ENCODE measurements at places on chromosomes 11 and 22.
A peak's percentile ranks its signal among the peaks of the same experiment; 100 is the strongest.

DNA sequence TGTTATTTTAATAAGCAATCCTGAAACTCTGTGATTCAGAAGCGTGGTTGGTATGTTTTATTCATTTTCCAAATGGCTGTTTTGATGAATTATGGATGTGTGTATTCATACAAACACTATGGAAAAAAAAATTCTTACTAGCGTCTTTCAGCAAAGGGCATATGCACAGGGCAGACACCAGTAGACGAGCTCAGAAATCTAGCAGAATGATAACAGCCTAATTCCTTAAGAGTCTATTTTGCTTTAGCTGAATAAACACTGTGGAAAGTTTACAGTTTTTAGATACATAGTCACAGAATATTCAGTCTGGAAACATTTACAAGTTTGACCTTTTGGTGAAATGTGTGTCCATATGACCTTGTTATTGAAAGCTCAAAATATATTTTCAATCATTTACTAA, 418.8 kb upstream of the LUZP2 start:
- ATAC-seq: no peak

DNA sequence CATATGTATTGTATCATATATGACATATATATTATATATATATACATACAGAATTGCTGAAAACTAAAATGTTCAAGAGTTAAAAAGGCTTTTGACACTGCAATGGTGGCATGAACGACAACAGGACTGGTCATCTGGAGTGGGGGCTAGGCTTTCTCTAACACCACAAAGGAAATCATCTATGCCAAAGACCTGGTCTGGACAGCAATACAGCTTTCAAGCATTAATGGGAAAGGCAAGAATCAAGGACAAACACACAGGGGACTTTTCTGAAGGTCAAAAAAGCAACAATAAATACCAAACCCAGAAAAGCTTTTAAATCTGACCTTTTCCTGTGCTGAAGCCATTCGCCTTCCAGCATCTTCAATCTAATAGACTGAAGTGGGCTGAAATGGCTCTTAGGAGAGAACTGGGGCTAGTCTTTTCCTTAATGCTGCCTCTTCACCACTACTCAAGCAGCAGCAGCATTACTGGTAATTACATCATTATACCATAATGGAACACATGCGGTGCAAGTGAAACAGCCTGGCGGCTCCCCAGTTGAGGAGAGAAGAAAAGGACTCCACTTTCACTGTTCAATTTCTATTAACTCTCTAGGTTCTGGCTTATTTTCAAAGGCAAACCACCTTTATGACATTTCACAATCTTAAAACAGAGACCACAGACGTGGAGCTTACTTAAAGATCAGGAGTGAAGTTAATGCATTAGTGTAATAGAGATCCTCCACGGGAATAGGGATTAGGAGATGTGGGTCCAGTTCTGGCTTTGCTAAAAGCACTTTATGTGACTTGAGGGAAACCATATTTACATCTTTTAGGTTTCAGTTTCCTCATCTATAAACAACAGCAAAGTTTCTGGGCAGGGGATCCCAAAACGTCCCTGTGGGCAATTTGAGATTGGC, 63.0 kb downstream of the GAB2 start:
- no peak for ATAC-seq

- no peak for ATAC-seq
Observed at GRCh38 chr11:46948378-46949131, 12.0 kb downstream of the CSTPP1 start.

DNA sequence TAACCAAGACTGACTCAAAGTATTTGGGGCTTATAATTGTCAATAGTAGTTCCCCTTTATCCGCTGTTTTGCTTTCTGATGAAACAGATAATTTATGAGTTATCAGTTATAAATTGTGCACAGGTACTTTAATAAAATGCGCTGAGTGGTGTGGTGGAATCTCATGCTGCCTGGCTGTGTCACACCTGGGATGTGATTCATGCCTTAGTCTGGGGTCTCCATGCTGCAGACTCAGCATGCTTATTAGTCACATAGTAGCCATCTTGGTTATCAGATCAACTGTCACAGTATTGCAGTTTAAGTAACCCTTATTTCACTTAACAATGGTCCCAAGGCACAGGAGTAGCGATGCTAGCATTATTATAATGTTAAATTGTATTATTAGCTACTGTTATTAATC, 995.2 kb downstream of the NTM start:
- no peak for ATAC-seq

DNA sequence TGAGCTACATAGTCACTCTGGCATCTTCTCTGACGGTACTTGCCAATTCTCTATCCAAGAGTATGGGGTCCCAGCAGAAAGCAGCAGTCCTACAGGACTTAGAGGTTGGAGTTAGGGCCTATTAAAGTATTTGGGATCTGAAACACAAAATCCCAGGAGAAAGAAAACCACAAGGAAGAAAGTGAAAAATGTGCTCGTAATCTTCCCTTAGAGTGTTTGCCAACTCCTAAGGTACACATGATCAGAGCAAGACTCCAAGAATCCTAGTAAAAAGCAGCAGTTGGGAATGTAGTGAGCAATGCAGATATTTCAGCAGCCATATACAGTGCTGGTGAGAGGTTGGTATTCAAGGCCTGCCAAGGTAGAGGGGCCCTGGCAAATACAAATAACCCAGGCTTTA, 71.6 kb downstream of the EXT2 start:
- no peak for ATAC-seq

GRCh38 chr11:95165638-95166037, 65.4 kb downstream of the SESN3 start:
- ATAC-seq: no peak

DNA sequence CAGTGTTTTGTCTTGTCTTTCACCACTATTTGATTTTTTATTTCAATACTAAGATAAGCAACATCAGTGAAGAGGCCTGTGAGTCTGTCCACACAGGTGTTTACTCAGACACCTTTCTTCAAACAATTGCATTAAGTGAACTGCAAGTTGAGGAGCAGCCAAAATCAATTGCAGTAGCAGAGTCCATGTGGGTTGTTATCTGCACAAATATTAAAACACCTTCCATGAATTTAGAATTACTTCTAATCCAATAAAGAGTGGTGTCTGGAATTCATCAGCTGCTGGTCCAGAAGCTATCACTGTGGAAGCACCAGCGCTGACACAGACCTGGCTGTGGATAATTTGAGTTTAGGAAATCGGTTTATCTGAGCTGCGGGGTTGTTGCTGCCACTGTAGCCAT, 83.5 kb upstream of the FAT3 start:
- ATAC-seq: no peak

DNA sequence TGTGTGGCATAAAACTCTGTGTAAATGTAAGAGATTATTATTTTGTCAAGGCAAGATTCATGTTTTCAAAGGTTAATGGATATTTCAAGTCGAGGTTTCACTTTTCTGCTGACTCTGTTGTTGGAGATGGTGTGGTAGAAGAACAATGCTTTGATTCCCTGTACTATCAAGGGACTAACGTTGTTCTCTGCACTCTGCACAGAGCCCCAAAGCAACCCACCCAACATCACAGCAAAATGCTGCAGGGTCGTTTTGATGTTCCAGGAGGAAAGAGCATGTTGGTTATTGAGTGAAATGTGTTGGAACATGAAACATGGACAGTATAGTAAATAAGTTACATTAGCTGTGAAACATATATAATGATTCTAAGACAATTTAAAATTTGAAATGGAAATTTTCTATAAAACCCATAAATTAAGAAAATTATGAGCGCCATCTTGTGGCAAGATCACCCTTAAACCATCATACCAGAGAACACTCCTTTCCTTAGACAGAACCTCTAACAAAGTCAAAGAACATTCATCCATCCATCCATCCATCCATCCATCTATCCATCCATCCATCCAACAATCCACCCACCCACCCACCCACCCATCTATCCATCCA, 164.4 kb upstream of the ZBED5 start:
- ATAC-seq: no peak

- no peak for ATAC-seq
Observed at GRCh38 chr11:87353771-87354345, 316.1 kb downstream of the TMEM135 start.

DNA sequence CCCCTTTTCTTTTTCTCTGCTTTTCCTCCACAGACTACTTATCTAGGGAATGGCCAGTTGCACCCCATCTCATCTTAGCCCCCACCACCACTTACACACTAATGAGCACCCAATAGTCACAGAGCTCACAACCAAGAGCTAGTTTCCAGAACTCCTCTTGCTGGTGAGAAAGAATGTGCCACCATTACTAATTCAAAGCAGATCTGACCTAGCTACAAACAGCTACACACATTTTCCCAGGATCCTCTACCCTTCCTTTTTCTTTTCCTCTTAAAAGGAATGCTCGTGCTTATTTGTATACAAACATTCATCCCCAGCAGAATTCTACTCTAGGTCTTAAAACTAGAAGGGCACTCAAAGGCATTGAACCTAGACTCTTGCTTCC, 136.8 kb downstream of the CD44 start:
- no peak for ATAC-seq

- ATAC-seq: peak; percentile 68
Observed at GRCh38 chr22:17098379-17098819, 13.6 kb downstream of the IL17RA start.

DNA sequence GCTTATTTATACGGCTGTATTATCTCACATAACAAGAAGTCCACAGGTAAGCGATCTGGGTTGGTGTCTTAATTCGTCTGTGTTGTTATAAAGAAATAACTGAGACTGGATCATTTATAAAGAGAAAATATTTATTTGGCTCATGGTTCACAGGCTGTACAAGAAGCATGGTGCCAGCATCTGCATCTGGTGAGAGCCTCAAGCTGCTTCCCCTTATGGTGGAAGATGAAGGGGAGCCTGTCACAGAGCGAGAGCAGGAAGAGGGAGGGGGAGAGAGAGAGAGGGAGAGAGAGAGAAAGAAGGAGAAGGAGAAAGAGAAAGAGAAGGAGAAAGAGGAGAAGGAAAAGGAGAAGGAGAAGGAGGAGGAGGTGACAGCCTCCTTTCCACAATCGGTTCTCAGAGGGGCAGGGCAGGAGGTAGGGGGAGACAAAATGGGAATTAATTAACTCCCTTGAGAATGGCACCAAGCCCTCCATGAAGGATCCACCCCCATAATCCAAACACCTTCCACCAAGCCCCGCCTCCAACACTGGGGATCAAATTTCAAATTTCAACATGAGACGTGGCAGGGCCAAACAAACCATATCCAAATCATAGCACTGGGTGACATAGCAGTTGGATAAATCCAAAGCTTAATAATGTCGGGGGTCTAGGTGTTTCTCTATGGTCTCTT, 15.0 kb upstream of the TRIM44 start:
- no peak for ATAC-seq

Measured in gastroesophageal sphincter (tissue), 4 donors.